ENCODE measurements at places on chromosomes 7 and 10. TPM values are rescaled to one million over a fixed set of nuclear protein-coding genes. Genes with fewer than 3 reads are reported as not detected.

Gene TMEM213
- total RNA-seq, result not detected

- no peak for ATAC-seq
Observed at GRCh38 chr7:25408876-25409275, 180.6 kb upstream of the NPVF start.

DNA sequence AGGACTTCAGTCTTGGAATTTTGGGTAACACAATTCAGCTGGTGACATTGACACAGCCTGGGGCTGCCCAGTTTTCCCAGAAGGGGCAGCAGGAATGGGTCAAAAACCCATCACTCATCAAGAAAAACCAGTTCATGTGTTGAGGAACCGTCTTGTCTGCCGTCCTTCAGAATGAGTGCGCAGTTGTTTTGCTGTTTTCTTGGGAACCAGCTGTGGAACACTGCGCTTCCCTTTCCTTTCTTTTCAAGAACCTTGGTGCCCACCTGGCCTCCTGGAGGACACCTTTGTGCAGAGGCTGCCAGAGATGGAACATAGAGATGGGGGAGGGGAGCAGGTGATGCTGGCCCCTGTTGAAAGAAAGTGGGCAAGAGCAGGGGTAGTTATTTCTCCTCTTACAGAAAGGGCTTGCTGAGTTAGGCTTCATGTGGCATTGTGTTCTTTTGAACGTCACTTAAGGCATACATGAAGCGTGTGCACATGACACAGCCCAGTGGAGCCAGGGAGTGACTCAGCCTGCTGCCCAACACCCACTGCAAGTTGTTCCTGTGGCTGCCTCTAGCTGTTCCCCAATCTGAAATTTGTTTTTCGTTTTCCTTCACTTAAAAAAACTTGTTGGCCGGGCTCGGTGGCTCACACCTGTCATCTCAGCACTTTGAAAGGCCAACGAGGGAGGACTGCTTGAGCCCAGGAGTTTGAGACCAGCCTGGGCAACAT lies 87.4 kb upstream of the TNS3 start:
- peak; percentile 78 for ATAC-seq

DNA sequence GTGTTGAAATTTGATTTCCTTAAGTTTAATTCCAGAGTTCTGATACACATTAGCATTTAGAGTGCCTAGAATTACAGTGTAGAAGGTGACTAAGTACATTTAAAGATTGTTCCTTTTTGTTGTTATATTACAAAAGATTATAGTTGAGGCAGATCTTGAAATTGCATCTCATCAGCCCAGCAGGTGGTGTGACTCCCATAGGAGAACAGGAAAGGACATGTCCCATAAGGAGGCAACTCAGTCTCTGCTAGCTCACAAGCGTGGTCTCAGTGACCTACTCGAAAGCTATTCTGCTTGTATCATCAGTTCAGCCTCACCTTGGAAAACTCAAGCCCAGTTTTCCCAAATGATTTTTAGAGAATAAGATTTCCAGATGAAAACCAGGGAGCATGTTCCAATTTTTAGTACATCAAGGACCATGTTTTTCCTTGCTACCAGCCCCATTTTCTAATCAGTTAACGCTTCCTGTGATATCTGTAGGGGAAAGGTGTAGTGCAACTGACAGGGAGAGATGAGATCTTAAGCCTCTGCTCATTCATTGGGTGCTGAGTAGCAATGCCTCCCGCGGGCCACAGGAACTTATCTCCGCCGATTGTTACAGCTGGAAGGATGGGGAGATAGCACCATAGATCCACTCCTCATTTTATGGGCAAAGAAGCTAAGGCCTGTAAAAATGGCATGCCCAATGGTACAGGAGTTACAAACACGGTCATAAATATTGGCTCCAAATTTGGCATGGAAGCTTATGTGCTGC lies 1.1 kb upstream of the GNAI1 start:
- no peak for ATAC-seq

- no peak for ATAC-seq
Observed at GRCh38 chr7:28348636-28349035, 63.7 kb upstream of the CREB5 start.

- no peak for ATAC-seq
Observed at GRCh38 chr7:43438897-43439479, 143.9 kb upstream of the STK17A start.

DNA sequence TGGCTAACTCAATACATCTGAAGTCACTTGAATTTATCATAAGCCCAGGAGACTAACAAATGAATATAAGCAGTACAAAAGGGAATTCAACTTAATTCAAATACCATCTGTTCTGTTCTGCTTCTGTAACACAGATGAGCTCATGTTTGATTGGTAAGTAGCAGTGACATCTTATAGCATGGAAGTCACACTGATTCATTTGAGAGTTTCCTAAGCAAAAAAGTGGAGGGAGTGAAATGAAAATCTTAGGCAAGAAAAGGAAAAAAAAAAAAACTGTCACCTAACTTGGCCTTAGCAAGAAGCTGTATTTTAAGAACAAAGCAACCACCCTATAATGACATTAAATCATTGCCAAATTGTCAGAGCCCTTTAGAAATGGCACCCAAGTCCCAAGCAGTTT lies 49.5 kb downstream of the SMURF1 start:
- no peak for ATAC-seq

DNA sequence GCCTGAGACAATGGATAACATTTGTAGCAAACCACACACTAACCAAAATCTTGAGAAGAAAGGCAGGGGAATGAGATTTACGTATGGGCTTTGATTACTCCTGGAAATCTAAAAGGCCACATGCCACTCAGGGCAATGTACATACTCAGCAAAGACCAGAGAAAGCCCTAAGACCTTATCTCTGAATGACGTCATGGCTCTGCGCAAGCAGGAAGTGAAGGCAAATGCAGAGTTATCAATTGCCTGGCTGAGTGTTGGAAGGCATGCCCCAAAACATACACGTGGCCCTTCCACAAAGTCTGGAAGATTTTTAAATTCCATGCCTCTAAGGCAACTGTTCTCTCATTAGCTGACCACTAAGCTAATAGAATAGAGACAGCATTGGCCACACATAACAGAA lies 90.9 kb upstream of the NRBF2 start:
- no peak for ATAC-seq

Measured in gastroesophageal sphincter (tissue), 4 donors.